Fibroblast of lung (primary cell): ENCODE measurements at places on chromosomes 7 and 10. TPM values are rescaled to one million over a fixed set of nuclear protein-coding genes. Genes with fewer than 3 reads are reported as not detected.

The SERPINE1 gene
- 41.3 and 167 TPM in 2 replicates for total RNA-seq

The UNCX gene
- total RNA-seq = not detected in 2 replicates

The OR2A1 gene
- under 0.01 and 0.17 TPM in 2 replicates for total RNA-seq

The NXPH1 gene
- not detected in 2 replicates for total RNA-seq

The MALRD1 gene
- total RNA-seq = 1.3 and 1.7 TPM in 2 replicates

The MRPS24 gene
- 75.8 and 105 TPM in 2 replicates for total RNA-seq

The GBX1 gene
- not detected in 2 replicates for total RNA-seq

The C10orf53 gene
- not detected in 2 replicates for total RNA-seq

The TRIM73 gene
- 0.51 and 1.3 TPM in 2 replicates for total RNA-seq

The PKD2L1 gene
- total RNA-seq = not detected in 2 replicates

The VPS26A gene
- total RNA-seq = 38.0 and 44.1 TPM in 2 replicates

The MSMB gene
- total RNA-seq = not detected in 2 replicates

The ABCB1 gene
- 0.77 and 4.8 TPM in 2 replicates for total RNA-seq

The GNAT3 gene
- total RNA-seq = not detected in 2 replicates
